ENCODE measurements at places on chromosomes 3 and 15.

DNA sequence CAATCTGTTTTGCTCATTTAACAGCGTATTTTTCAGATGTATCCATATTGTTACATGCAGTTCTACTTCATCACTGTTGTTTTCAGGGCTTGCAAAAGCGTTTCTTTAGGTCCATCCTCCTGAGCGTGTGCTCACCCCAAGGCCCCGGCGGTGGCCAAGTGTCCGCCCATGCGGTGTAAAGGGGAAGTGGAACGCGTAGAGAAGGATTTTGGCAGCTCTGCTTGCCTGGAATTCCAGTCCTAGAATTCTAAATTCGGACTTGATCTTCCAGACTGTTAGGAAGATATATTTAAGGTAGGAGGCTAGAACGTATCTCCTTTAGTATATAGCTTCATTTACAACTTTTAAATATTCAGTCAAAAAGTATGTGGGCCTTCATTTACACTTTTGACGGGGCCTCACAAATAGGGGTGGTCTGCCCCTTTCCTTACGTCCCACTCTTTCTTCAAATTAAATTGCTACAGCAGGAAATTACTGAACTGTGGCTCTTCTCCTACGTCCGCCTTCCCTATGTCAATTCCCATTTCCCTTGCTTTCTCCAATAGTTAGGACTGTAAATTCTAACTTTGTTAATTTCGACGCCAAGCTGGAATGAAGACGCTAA lies 609 bp upstream of the TBC1D23 start:
- DNase-seq, result no peak

DNA sequence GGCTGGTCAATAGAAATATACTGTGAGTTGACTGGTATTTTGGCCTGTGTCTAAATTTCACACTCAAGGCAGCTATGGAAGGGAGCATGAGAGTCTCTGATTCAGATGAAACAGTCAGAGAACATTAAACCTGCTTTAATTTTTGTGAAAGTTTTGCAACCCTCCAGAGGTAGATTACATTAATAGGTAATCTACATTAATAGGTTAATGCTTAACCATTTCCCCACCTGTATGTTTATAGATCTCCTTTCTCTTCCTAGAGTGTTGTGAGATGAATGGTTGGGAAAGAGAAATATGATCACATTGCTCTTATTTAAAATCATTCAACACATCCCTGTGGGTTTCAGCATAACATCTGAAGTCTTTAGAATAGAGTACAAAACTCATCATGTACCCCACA lies 586.9 kb upstream of the DPPA4 start:
- DNase-seq, result no peak

- no peak for DNase-seq
Measured at GRCh38 chr3:122679882-122680474, 661 bp upstream of the PARP14 start.

DNA sequence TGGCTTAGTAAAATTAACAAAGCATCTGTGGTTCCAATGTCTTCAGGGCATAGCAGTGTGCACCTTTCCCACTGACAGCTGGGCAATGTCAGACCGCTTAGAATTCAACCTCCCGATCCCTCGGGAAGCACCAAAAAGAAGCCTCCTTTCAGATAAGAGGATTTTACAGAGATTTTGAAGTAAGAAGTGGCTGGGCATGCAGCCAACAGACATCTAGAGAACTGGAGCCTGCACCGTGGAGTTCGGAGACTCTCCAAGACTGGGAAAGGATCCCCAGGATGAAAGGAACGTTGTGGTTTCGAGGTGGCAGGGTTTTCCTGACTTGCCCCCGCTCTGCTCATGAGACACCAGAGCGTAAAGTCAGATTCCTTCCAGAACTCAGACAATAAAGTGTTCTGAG lies 5.3 kb downstream of the FAM174B start:
- DNase-seq, result no peak

GRCh38 chr15:85580879-85581278 lies 200.5 kb downstream of the AKAP13 start:
- DNase-seq, result no peak

DNA sequence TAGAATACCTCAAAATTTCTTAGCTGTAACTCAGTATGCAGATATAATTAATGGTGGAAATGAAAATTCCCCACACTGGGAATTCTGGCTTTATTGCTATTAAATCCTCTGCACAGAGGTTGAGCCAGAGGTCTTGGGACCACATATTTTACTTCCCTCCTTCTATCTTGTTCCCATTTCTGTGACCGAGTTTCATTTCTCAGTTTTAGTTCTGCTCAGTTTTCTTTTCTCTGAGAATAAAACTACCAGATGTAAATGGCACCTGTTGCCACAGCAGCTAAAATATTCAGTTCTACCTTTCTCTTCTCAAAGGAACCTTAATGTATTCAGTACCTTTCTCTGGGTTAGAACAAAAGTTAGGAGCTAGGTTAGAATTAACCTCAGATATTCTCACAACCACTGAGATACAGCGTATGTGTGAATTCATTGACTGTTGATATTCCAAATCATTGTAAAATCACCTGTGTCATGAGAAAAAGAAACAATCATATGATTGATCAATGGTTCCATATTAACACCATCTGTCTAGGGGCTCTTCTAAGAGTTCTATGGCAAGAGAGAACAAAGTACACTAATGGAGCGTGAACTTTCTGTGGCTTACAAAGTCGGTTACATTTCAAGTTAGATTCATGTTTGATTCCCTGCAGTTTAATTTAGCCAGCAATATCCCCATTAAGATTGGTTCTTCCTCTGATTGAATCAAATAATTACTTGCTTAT lies 374.1 kb downstream of the EFHB start:
- no peak for DNase-seq

GRCh38 chr15:77349666-77350065 lies 70.2 kb downstream of the PEAK1 start:
- no peak for DNase-seq

GRCh38 chr3:172082269-172082668 lies 42.9 kb downstream of the FNDC3B start:
- DNase-seq, result no peak

DNA sequence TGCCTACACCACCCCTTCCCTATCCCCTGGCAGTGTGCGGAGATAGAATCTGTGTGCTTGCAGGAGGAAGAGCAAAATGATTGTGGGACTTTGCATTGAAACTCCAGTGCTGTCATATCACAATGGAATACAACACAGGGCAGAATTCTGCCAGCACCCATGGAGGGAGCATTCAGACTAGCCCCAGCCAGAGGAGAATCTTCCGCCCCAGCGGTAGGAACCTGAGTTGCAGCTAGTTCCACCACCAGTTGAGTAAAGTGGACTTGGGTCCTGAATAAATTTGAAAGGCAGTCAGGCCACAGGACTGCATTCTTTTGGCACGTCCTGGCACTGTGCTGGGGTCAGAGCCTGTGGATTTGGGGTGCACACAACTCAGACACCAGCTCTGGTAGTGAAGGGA lies 27.5 kb downstream of the NCBP2 start:
- no peak for DNase-seq

- DNase-seq, result no peak
Measured at GRCh38 chr3:40593351-40593750, 68.6 kb downstream of the ZNF621 start.

GRCh38 chr15:39583596-39584265 lies 2.9 kb downstream of the THBS1 start:
- DNase-seq, result no peak

DNA sequence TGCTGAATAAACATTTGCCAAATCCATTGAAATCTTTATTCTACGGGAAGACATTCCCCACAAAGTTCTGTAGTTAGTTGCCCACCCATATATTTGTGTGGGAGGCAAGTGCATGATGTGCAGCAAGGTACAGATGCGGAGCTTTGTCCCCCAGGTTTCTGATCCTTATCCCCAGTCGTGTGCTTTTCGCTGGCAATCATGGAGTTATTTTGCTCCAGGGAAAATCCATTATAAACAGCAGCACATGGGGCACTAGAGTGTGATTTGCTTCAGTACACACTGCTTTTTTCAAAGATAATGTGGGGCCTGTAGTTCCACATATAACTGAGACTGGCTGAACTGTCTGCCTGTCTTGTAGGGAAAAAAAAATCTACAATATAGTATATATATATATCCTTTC lies 132.1 kb downstream of the FEZF2 start:
- no peak for DNase-seq

DNA sequence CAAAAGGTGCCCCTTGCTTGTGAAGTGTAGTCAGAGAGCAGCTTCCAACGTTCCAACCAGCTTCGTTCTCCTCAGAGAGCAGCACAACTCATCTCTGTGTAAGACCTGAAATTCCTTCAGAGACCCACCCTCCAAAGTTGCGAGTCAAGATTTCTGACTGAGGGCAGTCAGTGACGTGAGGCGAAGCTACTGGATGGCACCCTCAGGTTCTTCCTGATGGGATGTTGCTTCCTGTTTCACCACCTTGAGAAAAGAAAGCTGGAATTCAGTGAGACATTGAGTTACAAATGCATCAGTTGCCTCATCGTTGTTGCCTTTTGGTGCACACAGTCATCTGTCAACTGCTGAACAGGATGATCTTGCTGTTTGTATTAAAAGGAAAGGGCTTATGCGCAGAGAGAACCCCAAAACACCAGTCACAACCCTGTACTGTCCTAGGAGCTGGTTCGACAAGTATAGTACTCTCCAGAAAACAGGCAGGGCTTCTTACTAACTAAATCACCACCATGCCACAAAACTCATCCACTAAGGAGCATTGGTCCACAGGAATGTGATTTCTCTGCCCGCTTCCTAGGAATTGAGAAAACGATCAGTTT lies at the start of gene CERS3:
CERS3 (minus strand) TSS at position 118 of the 596 bp plus-strand sequence. CDS start 27,101 bp downstream, outside the sequence.
- DNase-seq, result no peak

- DNase-seq, result no peak
Measured at GRCh38 chr3:25419251-25419650, 8.8 kb upstream of the RARB start.

DNA sequence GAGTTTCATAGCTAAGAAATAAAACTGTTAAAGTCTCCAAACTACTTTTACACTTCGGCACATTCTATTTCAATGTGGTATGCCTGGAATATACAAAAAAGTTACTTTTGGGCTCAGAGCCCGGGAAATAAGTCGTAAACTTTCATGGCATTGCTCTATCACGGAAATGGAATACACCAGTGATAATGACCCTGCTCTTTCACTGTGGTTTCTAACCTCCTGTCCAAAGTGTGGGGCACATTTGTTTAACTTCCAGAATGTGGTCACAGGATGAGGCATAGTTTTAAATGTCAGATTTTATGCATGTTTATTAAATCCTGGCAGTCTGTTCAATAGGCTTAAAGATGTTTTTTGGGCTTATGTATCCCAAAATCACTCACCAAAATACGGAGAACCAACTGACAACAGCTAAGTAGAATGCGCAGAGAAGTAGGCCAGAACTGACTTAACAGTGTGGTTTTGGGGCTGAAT lies 5.1 kb downstream of the CXCR6 start:
- no peak for DNase-seq

GRCh38 chr3:130992344-130992743 lies 34.3 kb downstream of the ASTE1 start:
- no peak for DNase-seq

- DNase-seq, result no peak
Measured at GRCh38 chr15:56286213-56286612, 42.5 kb upstream of the RFX7 start.

GRCh38 chr3:1805331-1805730 lies 293.3 kb upstream of the CNTN4 start:
- DNase-seq, result no peak

DNA sequence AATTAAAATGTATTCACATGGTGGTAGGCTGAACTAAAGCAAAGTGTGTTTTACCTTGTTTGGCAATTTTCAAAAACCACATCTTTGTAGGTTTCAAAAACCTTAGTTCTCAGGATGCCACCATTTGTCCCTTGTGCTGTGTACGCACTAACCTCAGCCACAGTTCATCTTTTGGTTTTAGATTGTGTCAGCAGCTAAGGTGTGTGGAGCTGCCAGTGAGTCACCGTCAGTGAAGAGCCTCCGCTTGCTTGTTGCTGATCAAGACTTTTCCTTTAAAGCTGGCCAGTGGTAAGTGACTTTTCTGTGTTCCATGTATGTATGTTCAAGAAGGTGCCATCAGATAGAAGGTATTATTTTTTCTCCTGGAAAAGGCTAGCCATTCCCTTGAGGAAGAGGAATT lies 21.1 kb downstream of the OXNAD1 start:
- peak; percentile 68 for DNase-seq

- no peak for DNase-seq
Measured at GRCh38 chr15:23857028-23857641, 170.0 kb upstream of the NDN start.

- peak; percentile 96 for DNase-seq
Measured at GRCh38 chr3:40309418-40309924, at the start of gene EIF1B. EIF1B (plus strand) TSS chr3:40309707; CDS start chr3:40309942, 235 bp downstream.

GRCh38 chr3:127137757-127138536 lies 55.0 kb upstream of the PRR23E start:
- no peak for DNase-seq

DNA sequence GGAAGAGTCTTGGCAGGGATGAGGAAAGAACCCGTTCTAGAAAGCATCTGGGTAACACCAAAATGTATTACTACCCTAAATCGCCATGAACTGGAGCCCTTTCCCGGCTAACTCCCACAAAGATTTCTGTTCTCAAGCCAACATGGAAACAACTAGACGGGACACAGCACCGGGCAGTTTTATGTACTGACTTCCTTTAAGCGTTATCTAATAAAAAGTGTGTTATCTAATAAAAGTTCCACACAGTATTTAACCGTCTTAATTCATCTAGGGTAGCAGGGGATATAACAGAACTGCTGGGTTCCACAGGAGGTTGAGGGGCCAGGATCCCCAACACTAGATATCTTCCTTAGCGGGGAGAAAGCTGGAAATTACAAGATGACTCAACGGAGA lies 347 bp upstream of the C3orf62 start:
- no peak for DNase-seq

- no peak for DNase-seq
Measured at GRCh38 chr15:66834881-66835878, 133.1 kb downstream of the SMAD6 start.

DNA sequence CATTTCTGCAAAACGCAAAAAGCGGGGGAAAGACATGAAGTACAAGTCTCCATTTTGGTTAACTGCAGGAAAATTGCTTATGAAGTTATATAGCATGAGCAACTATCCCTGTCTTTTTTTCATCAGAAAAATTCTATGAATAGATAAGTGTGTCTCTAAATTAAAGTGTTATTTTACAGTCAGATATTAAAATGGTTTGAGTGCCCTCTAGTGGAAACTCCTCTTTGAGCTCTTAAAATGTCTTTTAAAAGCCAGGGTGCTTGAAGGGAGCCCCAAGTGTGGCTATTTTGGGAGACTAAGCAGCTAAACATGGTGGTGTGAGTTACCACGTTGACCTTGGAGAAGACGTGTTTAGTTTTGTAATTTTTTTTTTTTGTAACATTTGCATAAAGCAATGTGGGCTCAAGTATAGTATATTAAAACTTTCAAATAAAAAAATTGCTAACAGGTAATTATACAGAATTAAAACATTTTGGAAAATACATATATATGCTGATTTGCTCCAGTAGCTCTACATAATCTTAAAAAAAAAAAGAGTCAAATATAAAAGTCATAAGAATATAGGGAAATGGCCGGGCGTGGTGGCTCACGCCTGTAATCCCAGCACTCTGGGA lies 77.2 kb downstream of the PPP2R3A start:
- DNase-seq, result no peak

GRCh38 chr3:195162033-195162669 lies 108.8 kb downstream of the XXYLT1 start:
- DNase-seq, result no peak

GRCh38 chr3:122325769-122326168 lies 721 bp downstream of the CSTA start:
- DNase-seq, result no peak

GRCh38 chr15:44788748-44789147 lies 52.4 kb downstream of the TRIM69 start:
- DNase-seq, result peak; percentile 52
